ENCODE measurements at places on chromosomes 4 and X. TPM values are rescaled to one million over a fixed set of nuclear protein-coding genes. Genes with fewer than 3 reads are reported as not detected.

Gene ABCG2
- total RNA-seq = 1.7 TPM

Gene RPL10
- total RNA-seq = 2,053 TPM

Gene GUCY1B1
- total RNA-seq = 5.5 TPM

Gene FATE1
- not detected for total RNA-seq

Data from aortic smooth muscle cell (primary cell).